Activated naive CD8-positive, alpha-beta T cell treated with anti-CD3 and anti-CD28 coated beads, Interleukin-2, amount 10 ng/mL, durations not matched to agents 7 days and 5 days (primary cell): ENCODE measurements at places on chromosomes 4 and X. TPM values are rescaled to one million over a fixed set of nuclear protein-coding genes. Genes with fewer than 3 reads are reported as not detected.

STX18 gene
- total RNA-seq = 27.1 TPM

CLNK gene
- not detected for total RNA-seq

DNA sequence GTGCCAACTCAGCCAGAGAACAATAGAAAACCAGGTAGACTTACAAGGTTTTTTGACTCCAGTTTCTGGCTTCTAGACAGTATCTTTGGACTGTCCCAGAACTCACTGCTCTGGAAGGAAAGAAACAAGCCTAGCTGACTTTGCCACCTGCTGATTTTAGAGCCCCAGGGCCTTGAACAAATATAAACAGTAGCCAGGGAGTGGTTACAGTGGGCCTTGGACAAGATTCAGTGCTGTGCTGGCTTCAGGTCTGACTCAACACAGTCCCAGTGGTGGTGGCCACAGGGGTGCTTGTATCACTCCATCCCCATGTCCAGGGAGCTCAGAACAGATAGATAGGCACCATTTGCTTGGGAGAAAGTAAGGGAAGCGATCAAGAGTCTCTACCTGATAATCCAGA lies 694.1 kb upstream of the ADGRL3 start:
- H3K4me1 ChIP-seq = no peaks in the 10 kb centered on the region
- no peaks in the 10 kb centered on the region for H3K36me3 ChIP-seq
- H3K4me3 ChIP-seq = no peak overlapping the region

DNA sequence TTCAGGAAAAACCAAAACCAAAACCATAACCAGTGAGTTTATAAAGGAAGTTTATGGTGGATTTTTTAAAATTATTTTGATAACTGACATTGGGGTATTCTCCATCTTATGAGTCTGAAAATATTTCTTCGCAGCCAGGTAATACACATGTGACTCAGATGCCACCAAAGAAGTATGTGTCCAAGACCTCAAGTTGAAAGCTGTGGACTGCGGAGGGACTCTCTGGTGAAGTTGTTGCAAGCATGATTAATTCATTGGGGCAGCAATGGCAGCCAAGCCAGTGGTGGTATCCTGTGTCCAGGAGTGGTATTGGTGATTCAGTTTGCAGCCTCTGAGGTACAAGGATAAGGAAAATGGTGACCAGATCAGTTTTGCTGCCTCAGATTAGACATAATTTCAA lies 14.0 kb upstream of the ADH5 start:
- no peak overlapping the region for H3K4me3 ChIP-seq
- H3K27me3 ChIP-seq = peaks cover 5% of the 10 kb centered on the region
- no peaks in the 10 kb centered on the region for H3K4me1 ChIP-seq

- no peaks in the 10 kb centered on the region for H3K36me3 ChIP-seq
- no peak overlapping the region for H3K4me3 ChIP-seq
- H3K27ac ChIP-seq = no peak overlapping the region
- no peaks in the 10 kb centered on the region for H3K4me1 ChIP-seq
- DNase-seq = no peak
Measured at GRCh38 chrX:100695302-100695701, 36.6 kb downstream of the SYTL4 start.

- no peak overlapping the region for H3K27ac ChIP-seq
- no peaks in the 10 kb centered on the region for H3K4me1 ChIP-seq
- no peak overlapping the region for H3K4me3 ChIP-seq
- peaks cover 5% of the 10 kb centered on the region for H3K27me3 ChIP-seq
- no peak for DNase-seq
Measured at GRCh38 chr4:101823864-101824263, 33.3 kb downstream of the BANK1 start.

GRCh38 chrX:97876697-97877407 lies 993.1 kb downstream of the RPA4 start:
- H3K27me3 ChIP-seq = no peaks in the 10 kb centered on the region
- DNase-seq = no peak
- no peak overlapping the region for H3K27ac ChIP-seq
- H3K4me3 ChIP-seq = no peak overlapping the region
- H3K4me1 ChIP-seq = no peaks in the 10 kb centered on the region

DNA sequence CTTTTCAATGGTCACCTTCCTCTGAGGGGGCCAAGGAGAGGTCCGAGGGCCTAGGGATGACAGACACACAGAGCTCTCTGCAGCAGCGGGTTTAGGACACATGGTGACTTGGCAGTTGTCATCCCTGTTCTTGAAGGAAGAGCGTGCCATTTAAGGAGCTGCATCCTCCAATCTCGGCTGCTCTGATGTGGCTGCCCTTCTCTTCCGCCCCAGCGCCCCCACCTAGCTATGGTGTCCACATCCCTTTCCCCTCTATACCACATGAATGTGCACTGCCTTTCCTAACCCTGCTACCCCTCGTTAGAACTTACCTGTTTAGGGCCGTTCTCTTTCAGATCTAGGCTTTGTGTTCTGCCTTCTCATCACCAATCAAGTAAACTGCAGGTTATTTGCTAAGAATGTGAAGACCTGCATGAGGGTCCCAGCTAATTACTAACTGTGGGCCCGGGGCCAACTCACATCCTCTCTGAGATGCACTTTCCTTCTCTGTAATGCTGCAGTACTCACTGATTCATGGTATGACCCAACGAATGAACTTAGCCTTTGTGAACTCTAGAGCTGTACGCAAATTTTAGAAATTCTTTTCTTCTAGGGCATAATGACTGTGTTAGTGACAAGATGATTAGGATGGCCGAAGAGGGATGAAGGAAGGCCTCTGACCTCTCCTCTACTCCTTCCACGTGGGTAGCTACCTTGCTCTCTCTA lies 38.2 kb downstream of the CHST7 start:
- peaks cover 2% of the 10 kb centered on the region for H3K27me3 ChIP-seq
- peak; percentile 66 for DNase-seq
- peaks cover 4% of the 10 kb centered on the region for H3K36me3 ChIP-seq
- peak overlapping the region; percentile 70 for H3K4me3 ChIP-seq

DNA sequence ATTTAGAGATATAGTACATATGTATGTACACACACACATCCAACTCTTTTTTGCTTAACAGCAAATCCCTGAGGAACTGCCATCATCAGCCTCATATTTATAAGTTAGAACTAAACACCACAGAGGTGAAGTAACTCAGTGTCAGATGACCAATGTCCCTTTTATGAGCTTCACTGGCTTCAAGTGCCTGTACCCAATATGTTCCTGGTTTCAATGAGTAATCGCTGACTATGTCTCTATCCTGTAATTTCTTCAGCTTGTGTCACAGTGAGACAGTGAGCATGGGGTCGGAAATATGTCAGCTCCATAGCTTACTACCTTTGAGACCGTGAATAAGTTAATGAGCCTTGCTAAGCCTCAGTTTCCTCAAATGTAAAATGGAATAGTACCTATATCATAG lies 136.2 kb upstream of the RASGEF1B start:
- DNase-seq = no peak
- no peaks in the 10 kb centered on the region for H3K36me3 ChIP-seq
- no peak overlapping the region for H3K27ac ChIP-seq
- H3K4me3 ChIP-seq = no peak overlapping the region
- peaks cover 10% of the 10 kb centered on the region for H3K4me1 ChIP-seq

GRCh38 chr4:152392079-152392478 lies 143.8 kb downstream of the FBXW7 start:
- no peaks in the 10 kb centered on the region for H3K27me3 ChIP-seq
- no peak overlapping the region for H3K4me3 ChIP-seq
- no peak for DNase-seq
- H3K27ac ChIP-seq = no peak overlapping the region
- H3K36me3 ChIP-seq = peaks cover 18% of the 10 kb centered on the region

- no peaks in the 10 kb centered on the region for H3K27me3 ChIP-seq
Measured at GRCh38 chrX:101691835-101692234, 32.2 kb upstream of the ARMCX2 start.

DNA sequence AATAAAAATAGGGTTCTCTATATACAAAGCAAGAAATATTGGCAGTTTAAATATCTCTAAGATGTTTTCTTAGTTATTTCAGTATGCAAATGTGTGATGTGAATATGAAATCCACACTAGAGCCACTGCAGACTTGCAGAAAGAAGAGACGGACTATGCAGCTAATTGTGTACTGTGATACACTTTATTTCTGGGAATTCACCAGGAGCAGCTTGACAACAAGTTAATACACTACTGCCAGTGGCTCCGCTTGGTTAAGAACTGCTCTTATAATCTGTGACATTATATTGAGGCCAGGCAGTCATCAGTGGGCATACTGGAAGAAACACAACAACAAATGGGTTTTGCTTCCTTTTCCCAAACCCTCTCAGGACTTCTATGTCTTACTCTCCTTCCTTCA lies 172.0 kb downstream of the FBXW7 start:
- no peaks in the 10 kb centered on the region for H3K27me3 ChIP-seq
- DNase-seq = no peak
- H3K36me3 ChIP-seq = peaks cover 19% of the 10 kb centered on the region
- H3K27ac ChIP-seq = no peak overlapping the region
- H3K4me3 ChIP-seq = no peak overlapping the region

DNA sequence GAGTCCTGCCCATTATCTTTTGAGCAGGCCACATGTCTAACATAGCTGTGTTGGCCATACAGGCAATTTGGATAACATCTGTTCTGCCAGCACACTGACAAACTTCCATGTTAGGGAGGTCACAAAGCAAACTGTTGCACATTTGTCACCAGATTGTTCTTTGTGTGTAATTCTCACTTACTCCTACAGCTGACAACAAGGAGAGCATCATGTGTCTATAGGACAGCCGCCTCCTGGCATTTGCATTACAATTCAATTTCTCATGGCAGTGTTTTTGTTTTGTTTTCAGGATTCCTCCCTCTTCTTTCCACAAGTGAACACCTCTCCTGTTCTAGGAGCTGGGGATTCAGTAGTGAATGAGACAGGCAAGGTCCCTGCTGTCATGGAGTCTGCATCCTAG lies 94.3 kb upstream of the LEF1 start:
- H3K4me1 ChIP-seq = peaks cover 2% of the 10 kb centered on the region
- no peaks in the 10 kb centered on the region for H3K27me3 ChIP-seq
- no peak for DNase-seq
- peaks cover 4% of the 10 kb centered on the region for H3K36me3 ChIP-seq

GRCh38 chrX:47327902-47328301 lies 42.5 kb upstream of the ZNF157 start:
- H3K4me1 ChIP-seq = no peaks in the 10 kb centered on the region
- H3K36me3 ChIP-seq = no peaks in the 10 kb centered on the region
- H3K4me3 ChIP-seq = no peak overlapping the region
- no peaks in the 10 kb centered on the region for H3K27me3 ChIP-seq

DNA sequence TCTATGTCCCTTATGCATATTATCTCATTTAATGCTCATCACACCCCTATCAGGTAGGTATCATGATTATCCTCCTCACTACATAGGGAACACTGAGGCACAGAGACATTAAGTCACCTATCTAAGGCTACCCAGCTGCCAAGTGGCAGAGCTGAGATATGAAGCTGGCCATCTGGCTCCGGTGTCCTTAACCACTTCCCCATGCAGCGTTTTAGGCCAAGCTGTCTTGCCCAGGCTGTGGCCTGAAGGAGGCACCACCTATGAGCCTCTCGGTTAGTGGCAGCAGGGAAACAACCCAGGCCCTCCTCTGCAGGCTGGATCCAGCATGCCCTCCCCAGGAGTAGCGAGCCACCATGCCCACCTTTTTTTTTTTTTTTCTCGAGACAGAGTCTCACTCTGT lies 16.3 kb downstream of the PJA1 start:
- no peak overlapping the region for H3K4me3 ChIP-seq
- H3K36me3 ChIP-seq = no peaks in the 10 kb centered on the region
- no peaks in the 10 kb centered on the region for H3K4me1 ChIP-seq
- no peak overlapping the region for H3K27ac ChIP-seq
- no peak for DNase-seq

DNA sequence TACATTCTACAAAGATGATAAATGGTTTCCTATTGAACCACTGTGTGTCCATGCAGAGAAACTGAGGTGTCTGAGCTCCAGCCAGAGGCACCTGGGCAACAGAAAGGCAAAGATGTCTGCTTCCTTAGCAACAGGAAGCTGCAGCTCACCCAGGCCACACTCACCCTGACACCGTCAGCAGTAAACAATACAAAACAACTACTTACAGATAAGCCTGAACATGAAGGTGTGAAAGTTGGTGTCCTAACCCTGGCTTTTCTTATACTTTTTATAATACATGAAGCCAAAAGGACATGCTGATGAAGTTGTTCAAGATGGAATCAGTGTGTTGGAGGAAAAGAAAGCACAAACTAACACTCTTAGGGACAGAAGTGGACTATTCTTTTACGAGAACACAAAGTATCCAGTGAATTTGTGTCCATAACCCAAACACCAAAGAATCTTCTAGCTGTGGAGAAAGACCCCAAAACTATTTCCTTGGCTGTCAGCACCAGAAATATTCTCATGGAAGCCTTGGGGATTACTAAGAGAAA lies 117.3 kb downstream of the SYNPO2 start:
- H3K27ac ChIP-seq = no peak overlapping the region
- H3K36me3 ChIP-seq = no peaks in the 10 kb centered on the region
- DNase-seq = no peak
